ENCODE measurements at places on chromosomes 11 and 22.

DNA sequence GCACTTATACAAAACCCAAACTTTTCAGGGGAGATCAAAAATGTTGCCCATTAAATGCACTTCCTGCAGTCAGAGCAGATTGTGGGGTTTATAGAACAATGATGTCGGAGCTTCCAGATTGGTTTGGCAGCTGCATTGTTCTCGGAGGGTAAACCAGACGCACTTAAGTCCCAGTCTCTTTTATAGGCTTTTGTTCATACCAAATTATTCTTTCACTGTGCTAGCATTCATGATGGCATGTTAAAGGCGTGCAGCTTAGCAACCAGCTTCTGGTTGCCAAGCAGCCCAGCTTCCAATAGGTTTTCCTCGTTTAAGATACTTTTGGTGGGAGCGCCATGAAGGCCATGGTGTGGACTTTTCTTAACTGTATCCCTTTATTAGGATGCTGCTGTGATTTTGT lies 40.9 kb downstream of the ZC3H12C start:
- no peak for DNase-seq

GRCh38 chr22:22943521-22944267 lies 56.1 kb downstream of the IGLL5 start:
- DNase-seq: no peak

GRCh38 chr11:20274031-20274430 lies 89.5 kb upstream of the HTATIP2 start:
- DNase-seq: no peak

GRCh38 chr11:64638018-64638665 lies 47.1 kb downstream of the SLC22A12 start:
- DNase-seq: no peak

DNA sequence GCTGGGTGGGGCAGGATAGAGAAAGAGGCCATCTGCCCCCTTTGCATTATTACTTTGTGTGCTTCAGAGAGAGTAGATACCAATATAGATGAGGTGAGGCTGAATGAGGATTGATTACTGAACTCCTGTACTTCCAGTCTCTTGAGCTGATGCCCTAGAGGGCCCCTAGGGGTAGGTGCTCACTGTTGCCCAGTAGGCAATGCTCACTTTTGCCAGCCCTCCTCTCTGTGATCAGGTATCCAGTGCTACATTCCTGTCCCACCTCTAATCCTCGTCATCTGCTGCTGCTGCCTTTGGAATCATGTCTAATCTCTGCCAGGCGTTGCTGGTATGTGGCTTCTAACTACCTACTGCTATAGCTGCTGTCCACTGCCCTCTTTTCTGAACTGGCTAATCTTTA lies 57.2 kb downstream of the CCDC83 start:
- DNase-seq: no peak
